ENCODE measurements at places on chromosomes 4 and X. TPM values are rescaled to one million over a fixed set of nuclear protein-coding genes. Genes with fewer than 3 reads are reported as not detected.
A peak's percentile ranks its signal among the peaks of the same experiment; 100 is the strongest.

- H3K27ac ChIP-seq = no peak overlapping the region
- DNase-seq = no peak
- no peaks in the 10 kb centered on the region for H3K36me3 ChIP-seq
- H3K4me1 ChIP-seq = no peaks in the 10 kb centered on the region
- H3K4me3 ChIP-seq = no peak overlapping the region
Measured at GRCh38 chr4:126661194-126661593, 971.6 kb upstream of the INTU start.

Gene EDA
- total RNA-seq = 4.3 TPM

Gene CPEB2
- 13.5 TPM for total RNA-seq

DNA sequence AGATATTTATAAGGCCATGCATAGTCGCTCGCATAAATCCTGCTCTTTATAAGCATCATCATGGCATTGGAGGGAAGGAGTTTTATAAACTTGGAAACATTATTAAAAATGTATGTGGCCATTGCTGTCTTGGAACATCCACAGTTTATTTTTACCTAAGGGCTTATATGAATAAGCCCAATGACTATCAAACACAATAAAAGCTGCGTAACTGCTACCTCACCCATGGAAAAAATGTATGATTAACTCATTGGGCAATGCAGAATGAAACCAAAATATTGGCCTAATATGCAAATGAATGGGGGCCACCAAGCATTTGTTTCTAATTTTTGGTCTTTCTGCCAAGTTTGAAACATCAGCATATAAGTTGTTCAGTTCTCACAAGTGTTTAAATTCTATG, 19.1 kb downstream of the GEMIN8 start:
- H3K4me3 ChIP-seq = no peak overlapping the region
- H3K27me3 ChIP-seq = peaks cover 7% of the 10 kb centered on the region
- H3K27ac ChIP-seq = no peak overlapping the region
- peaks cover 11% of the 10 kb centered on the region for H3K4me1 ChIP-seq
- DNase-seq = no peak

GRCh38 chr4:176875446-176875930, 82.8 kb upstream of the VEGFC start:
- H3K4me1 ChIP-seq = no peaks in the 10 kb centered on the region
- H3K36me3 ChIP-seq = no peaks in the 10 kb centered on the region
- H3K27me3 ChIP-seq = no peaks in the 10 kb centered on the region
- DNase-seq = no peak
- H3K27ac ChIP-seq = no peak overlapping the region

DNA sequence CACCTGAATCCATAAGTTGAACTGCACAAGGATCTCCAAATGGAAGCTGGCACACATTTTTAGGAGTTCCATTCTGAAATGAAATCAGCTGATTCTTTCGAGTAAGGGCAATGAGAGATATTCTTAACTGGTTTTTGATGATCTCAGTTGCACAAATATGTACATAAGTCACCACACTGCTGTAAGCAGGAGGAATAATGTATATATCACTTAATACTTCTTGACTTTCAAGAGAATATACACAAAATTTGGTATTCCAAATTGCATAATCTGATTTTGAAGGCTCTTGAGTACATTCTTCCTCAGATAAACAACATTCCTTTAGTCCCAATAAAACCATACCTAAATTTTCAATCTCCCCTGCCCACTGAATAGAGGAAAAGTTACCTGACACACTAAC, 8.2 kb downstream of the FANCB start:
- H3K27ac ChIP-seq = no peak overlapping the region
- H3K27me3 ChIP-seq = no peaks in the 10 kb centered on the region
- H3K4me3 ChIP-seq = no peak overlapping the region
- DNase-seq = no peak

DNA sequence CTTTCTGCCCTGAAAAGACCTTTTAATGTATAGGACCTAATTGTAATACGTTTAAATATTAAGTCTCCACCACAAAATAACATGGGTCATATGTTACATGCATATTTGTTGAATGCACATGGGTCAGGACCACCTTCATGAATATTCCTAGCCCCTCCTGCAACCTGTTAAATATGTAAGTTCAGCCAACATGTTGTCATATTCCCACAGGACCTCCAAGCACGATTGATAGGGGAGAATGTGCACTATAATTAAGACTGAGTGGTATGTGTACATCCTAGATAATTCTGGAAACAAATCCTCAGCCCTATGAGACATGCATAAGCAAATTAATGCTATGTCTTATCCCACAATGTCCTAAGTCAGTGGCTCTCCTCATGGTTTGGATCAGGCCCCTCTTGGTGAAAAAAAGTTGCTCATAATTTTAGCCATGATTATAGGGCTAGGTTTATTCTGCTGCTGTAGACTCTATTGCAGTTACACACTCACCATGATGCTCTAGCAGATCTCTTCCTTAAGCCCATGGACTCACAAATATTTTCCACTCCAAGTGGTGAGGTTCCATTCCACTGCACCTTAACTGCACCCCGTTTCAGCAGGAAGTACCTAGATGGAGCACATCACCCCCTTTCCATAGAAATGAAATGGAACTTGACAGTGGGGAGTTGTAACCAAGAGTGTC, 10.2 kb downstream of the TIGD2 start:
- DNase-seq = no peak
- no peaks in the 10 kb centered on the region for H3K27me3 ChIP-seq
- no peaks in the 10 kb centered on the region for H3K36me3 ChIP-seq
- no peak overlapping the region for H3K4me3 ChIP-seq

Gene IRS4
- not detected for total RNA-seq

- DNase-seq = no peak
- peaks cover 26% of the 10 kb centered on the region for H3K27me3 ChIP-seq
- no peak overlapping the region for H3K27ac ChIP-seq
- H3K4me3 ChIP-seq = peak overlapping the region; percentile 47
- H3K36me3 ChIP-seq = no peaks in the 10 kb centered on the region
Measured at GRCh38 chrX:129979207-129979920, 3.1 kb upstream of the BCORL1 start.

- peak within 1 kb of the TSS; percentile 70 for H3K27ac ChIP-seq
- H3K36me3 ChIP-seq = peaks cover 3% of the 10 kb centered on the region
- peaks cover 21% of the 10 kb centered on the region for H3K4me1 ChIP-seq
- H3K4me3 ChIP-seq = peak within 1 kb of the TSS; percentile 90
- peaks cover 64% of the 10 kb centered on the region for H3K27me3 ChIP-seq
Measured at GRCh38 chr4:127782275-127783025, at the start of gene HSPA4L. Gene HSPA4L (plus strand): TSS chr4:127782322. CDS start chr4:127782551, 229 bp downstream.

DNA sequence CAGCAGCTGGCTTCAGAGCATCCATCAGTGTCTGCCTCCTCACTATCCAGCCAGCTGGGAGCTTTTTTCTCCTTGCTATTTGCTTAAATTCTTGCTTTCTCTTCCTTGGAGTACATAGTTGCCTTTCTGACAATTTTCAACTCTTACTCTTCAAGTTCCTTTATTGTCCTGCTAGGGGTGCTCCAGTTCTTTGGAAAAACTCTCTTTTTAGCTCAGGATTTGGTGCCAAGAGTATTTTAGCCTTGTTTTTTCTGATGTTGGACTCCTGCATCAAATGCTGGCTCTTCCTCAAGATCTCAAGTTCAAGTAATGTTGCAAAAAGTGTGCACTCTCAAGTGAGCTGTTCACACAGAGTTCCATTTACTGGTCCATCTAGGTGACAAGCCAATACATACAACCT, 126.4 kb downstream of the KDR start:
- H3K36me3 ChIP-seq = no peaks in the 10 kb centered on the region
- no peak overlapping the region for H3K4me3 ChIP-seq
- peaks cover 8% of the 10 kb centered on the region for H3K27me3 ChIP-seq
- H3K27ac ChIP-seq = no peak overlapping the region

GRCh38 chrX:56792270-56793111, 63.4 kb downstream of the NBDY start:
- no peaks in the 10 kb centered on the region for H3K27me3 ChIP-seq
- no peak overlapping the region for H3K4me3 ChIP-seq
- no peak overlapping the region for H3K27ac ChIP-seq
- H3K36me3 ChIP-seq = no peaks in the 10 kb centered on the region
- peaks cover 30% of the 10 kb centered on the region for H3K4me1 ChIP-seq
- no peak for DNase-seq

- no peak overlapping the region for H3K4me3 ChIP-seq
- H3K27me3 ChIP-seq = no peaks in the 10 kb centered on the region
- DNase-seq = no peak
- no peak overlapping the region for H3K27ac ChIP-seq
- H3K4me1 ChIP-seq = no peaks in the 10 kb centered on the region
Measured at GRCh38 chr4:35538807-35539206, 705.5 kb downstream of the ARAP2 start.

All from activated T-cell treated with anti-CD3 and anti-CD28 coated beads, Interleukin-2, amount 50 U/mL, for 72 hours (primary cell).